ENCODE measurements at places on chromosomes 6 and 20. TPM values are rescaled to one million over a fixed set of nuclear protein-coding genes. Genes with fewer than 3 reads are reported as not detected.

The UBE3D gene
- 9.9 TPM for total RNA-seq

The ORC3 gene
- 44.2 TPM for total RNA-seq

The CRISP3 gene
- not detected for total RNA-seq

GRCh38 chr20:44754554-44754953 lies 8.9 kb downstream of the KCNK15 start:
- DNase-seq: no peak

DNA sequence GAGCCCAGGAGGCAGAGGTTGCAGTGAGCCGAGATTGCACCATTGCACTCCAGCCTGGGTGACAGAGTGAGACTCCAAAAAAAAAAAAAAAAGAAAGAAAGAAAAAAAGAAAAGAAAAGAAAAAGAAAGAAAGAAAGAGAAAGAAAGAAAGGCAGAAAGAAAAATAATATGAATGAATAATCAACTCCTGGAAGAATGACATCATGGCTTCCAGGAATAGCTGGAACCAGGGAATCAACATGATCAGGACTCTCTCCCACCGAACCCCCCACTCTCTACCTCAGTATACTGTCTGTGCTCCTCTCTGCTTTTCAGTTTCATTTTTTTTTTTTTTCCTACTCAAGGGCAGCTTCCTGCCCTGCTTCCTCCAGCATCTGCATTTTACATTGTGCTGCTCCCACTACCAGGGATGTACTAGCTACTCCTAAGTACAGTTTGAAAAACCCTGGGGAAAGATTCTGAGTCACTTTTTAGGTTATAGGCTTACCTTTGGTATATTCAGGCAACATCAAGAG lies 19.7 kb upstream of the MTCL3 start:
- DNase-seq: no peak

DNA sequence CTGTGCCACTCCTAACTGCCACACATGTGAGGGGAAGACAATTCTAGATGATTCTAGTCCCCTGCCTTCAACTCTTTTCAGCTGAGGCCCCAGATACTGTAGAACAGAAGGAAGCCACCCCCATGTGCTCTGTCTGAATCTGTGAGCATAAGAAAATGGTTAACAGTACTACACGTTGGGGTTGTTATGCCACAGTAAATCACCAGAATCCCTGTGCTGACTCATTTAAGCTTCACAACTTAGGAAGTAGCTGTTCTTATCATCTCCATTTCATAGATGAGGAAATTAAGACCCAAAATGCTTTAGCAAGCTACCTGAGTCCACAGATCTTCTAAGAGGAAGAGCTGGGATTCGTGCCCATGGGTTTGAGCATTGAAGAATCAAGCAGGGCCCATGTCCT lies 27.4 kb upstream of the SCRT2 start:
- no peak for DNase-seq
